ENCODE measurements at places on chromosomes 3 and 15.
A peak's percentile ranks its signal among the peaks of the same experiment; 100 is the strongest.

- peak; percentile 6 for DNase-seq
Observed at GRCh38 chr3:62755285-62755684, 119.9 kb downstream of the CADPS start.

- no peak for DNase-seq
Observed at GRCh38 chr3:32203854-32204253, 34.6 kb upstream of the CMTM8 start.

GRCh38 chr3:52712291-52713212, 6.6 kb downstream of the SPCS1 start:
- no peak for DNase-seq

GRCh38 chr3:123424999-123425712, 23.7 kb downstream of the ADCY5 start:
- no peak for DNase-seq

GRCh38 chr3:108406063-108406660, 104.2 kb downstream of the MYH15 start:
- DNase-seq: peak; percentile 69

DNA sequence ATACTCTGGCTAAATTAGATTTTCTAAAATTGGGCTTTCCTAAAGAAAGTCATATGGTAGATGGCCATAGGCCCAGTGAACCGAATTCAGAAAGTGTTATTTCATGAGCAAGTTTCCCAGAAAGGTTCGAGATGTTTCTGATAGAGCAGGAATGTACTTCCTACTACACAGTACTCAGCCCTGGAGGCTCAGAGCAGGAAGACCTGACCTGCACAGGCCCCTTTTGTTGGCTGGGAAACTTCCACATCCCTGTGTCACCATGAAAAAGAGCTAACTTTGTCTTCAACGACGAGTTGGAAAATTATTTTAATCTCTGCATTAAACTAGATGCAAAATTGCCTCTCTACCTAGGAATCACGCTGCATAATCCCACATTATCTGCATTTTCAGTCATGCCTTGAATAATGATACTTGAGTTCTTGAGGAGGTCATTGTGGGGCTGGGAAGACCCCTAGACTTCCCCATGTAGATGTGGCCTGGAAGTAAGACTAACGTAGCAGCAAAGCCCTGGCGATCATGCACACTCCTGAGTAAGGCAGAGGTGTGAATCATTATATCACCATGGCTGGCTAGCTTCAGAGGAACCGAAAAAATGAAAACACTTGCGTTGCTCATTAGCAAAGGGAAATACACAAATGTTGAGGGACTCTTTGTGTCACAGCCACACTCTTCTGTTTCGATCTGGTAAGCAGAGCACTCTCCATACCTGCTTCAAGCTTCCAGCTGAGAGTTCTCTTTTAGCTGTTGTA, 47.1 kb downstream of the CMTM7 start:
- DNase-seq: no peak

DNA sequence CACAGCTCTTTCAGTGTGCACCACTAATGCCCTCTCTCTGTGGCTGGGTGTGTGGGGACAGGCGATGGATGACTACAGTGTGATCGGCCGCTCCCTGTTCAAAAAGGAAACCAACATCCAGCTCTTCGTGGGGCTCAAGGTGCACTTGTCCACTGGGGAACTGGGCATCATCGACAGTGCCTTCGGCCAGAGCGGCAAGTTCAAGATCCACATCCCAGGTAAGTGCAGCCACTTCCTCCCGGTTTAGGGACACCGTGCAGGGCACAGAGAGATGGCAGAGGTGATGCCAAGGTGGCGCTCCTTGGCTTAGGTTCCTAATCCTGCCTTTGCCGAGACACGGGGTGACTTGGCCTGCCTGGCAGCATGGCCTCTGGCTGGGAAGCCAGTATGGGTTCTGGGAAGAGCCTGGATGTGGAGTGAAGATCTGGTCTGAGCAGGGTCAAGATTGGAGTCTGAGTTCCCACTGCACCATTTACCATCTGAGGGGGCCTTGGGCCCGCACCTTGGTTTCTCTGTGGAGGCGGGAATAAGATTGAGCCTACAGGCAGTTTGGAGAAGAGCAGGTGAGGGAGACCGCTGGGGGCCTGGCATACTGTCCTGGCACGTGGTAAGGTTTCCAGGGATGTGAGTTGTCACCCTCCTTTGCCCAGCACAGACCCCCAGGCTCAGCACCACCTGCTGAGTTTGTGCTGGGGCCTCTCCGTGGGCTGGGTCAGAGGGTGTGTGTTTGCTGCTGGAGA, 108.4 kb downstream of the DNAJB8 start:
- DNase-seq: no peak

DNA sequence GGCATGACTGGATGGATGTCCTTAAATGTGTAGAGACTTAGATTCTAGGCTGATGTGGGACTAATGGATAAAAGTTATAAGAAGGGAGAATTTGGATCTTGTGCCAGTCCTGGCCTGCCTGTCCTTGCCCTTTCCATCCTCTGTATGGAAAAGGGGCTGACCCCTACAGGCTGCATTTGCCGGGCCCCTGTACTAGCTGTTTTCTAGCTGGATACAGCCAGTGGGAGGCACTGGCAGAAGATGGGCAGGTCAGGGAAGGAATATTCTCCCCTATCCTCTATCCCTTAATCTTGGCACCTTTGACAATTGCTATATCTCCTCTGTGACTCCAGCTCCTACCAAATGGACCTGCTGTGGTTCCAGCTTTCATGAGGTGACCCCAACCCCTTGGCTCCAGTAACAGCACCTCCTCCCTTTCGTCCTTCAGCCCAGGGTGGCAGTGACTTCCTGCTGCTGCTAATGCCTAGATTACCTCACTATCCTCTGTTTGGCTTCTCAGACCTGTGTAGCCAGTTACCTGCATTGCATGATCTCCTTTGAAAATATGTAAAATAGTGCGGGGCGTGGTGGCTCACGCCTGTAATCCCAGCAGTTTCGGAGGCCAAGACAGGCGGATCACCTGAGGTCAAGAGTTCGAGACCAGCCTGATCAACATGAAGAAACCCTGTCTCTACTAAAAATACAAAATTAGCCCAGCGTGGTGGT, 6.2 kb upstream of the TNFAIP8L3 start:
- no peak for DNase-seq

- no peak for DNase-seq
Observed at GRCh38 chr3:17972959-17973906, 230.8 kb upstream of the TBC1D5 start.

- no peak for DNase-seq
Observed at GRCh38 chr15:41263891-41264351, 32.9 kb downstream of the CHP1 start.

DNA sequence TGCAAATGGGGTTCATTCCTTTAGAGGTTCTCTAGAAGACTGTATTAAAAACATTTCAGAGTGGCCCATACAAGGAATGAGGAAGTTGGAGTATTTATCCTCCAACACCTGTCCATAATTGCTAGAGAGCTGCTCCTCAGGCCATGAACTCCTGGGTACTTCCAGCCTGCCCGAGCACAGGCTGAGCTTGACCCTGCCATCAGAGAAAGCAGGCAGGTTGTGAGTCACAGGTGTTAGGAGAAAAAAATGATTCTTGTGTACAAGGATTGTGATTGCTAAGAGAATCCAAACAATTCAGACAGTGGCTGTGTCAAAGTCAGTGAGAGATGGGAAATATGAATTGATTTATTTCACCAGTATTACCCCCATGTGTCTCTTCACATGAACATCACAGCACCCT, 156.8 kb upstream of the GADL1 start:
- DNase-seq: no peak

- no peak for DNase-seq
Observed at GRCh38 chr3:195250473-195251251, 20.3 kb downstream of the XXYLT1 start.

- DNase-seq: peak; percentile 91
Observed at GRCh38 chr3:192929755-192930547, 12.3 kb upstream of the MB21D2 start.

GRCh38 chr3:114584734-114585371, 291.0 kb downstream of the TIGIT start:
- DNase-seq: no peak

- DNase-seq: no peak
Observed at GRCh38 chr3:42663581-42664437, 10.3 kb downstream of the ZBTB47 start.

GRCh38 chr3:106711650-106712049, 665.6 kb upstream of the CCDC54 start:
- DNase-seq: peak; percentile 91

DNA sequence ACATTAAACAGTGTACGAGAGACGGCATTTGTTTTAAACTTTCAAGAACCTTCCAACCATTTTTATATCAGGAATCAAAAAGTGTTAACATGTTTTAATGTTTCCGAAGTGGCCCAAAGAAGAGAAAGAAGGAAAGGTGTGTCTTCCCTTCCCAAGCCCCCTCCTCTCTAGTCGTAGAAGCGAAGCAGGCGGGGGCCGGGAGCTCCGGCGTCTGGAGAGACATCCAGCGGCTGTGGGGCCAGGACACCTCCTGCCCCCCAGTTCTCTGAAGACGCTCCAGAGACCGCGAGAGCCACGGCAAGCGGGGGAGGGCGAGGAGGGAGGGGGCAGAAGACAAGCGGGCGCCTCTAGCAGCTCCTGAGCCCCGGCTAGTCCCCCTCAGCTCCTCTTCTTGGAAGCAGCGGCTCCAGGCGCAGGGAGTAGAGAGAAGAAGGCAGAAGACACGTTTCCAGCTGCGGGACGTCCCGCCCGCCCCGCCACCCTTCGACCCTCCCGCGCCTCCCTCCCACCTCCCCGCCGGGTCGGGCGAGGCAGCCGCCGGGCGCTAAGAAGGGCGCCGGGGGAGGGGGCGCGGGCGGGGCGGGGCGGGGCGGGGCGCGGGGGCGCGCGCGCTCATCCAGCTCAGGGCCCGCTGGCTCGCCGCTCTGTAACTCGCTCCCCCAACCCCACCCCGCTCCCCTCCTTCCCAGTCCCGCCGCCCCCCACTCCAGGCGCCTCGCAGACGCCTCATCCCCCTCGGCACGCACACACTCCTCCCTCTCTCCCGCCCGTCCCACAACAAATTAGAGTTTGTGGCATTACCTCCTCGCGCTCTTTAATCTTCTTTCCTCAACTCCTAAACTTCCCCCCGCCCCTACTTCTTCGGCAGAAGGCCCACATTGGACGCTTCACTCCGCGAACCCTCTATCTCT, at the start of gene ZBTB20:
ZBTB20 (minus strand) TSS at position 871 of the 911 bp plus-strand sequence.
- DNase-seq: peak; percentile 81

DNA sequence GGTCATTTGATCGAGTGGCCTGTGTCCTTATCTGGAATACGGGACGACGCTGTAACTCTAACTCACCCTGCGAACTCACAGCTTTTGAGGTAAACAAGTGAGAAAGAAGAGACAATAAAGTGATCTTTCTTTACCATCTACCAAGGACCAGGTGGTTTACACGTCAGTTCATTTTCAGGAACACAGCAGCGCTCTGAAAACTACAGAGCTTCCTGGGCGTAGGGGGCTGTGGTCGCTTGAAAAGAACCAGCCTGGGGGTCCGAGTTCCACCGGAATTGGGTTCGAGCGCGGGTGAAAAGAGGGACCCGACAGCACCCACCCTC, 357 bp downstream of the KIAA1143 start:
- DNase-seq: peak; percentile 2

GRCh38 chr3:98528474-98529346, 3.1 kb upstream of the GPR15 start:
- DNase-seq: no peak

DNA sequence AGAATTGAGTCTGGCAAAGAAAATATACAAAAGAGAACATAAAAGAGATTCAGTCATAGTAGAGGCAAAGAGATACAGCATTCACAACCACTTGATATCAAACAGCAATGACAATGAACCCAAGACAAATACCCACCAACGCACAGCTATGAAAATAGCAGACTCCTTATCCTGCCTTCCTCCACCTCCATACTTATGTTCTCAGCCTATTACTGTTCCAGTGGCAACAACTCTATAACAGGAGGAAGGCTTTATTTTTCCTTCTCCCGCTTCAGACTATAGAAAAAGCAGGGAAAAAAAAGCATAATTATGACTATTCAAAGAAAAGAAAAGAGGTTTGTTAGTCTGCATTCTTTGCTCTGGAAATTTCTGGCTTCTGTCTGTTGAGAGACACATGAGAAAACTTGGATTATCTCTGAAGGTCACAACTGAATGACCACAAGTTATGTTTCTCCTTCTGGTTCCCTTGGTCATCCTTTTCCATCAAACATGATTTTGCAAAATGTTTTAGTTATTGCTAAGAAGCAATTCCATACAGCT, 81.2 kb upstream of the PLXND1 start:
- no peak for DNase-seq

GRCh38 chr15:34793071-34793470, 2.3 kb downstream of the ACTC1 start:
- no peak for DNase-seq

DNA sequence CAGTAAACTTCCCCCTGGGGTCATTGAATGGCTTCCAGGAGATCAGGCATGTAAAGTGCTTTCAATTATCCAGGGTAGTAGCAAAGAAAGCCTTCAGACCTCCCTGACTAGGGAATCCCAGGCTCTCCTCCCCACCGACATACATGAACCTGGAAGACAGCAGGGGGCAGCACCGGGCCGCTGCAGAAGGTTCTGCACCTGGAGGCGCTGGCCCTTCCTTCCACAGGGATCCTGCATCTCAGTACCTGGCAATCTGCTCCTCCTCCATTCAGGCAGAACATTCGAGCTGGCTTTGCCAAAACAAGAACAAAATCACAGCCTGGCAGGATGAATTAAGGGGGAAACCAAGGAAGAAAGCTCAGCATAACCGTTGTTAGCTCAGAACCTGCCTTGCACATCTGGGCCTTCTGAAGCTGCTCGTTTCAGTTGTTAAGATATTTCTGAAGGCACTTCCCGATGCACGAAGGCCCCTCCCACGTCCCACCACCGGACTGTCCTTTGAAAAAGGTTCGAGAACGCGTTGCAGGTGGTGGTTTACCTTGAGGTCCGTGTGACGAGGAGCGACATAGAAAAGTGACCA, 237.7 kb downstream of the SLCO3A1 start:
- peak; percentile 13 for DNase-seq

- DNase-seq: no peak
Observed at GRCh38 chr15:36659917-36660316, 80.5 kb downstream of the CDIN1 start.

GRCh38 chr3:151412989-151413388, 28.4 kb upstream of the P2RY12 start:
- no peak for DNase-seq

- DNase-seq: peak; percentile 16
Observed at GRCh38 chr3:116198087-116198486, 247.2 kb downstream of the LSAMP start.

DNA sequence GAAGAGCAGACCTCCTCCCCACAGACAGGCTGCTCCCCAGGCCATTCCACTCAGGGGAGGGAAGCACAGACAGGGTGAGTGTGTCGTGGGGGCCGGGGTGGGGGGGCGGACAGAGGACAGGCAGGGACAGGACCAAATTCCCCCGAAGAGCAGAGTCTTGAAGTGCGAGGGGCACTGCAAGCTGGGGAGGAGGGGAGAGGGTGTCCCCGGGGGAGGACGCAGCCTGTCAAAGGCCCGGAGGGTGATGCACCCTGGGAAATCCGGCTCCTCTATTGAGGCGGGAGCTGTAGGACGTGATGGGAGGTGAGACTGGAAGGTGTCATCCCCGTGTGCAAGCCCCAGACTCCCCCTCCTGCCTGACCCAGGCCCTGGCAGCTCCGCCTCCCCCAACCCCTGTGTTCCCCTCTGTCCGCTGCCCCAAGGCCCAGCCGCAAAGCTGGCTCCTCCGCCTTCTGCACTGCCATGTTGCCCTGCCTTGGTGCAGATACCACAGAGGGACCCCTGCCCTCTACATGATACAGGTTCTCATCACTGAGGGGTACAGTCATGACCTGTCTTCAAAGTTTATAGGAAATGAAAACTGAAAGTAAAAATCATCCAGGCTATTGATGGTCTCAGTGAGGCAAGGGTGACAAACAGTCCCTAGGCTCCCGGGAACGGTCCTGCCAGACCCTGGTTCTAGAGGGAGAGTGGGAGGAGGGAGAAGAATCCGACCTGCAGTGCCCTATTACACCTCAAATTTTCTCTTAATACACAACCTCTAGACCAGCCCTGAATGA, 76.3 kb upstream of the IQSEC1 start:
- DNase-seq: no peak

Measured in fibroblast of skin of scalp (primary cell).